ENCODE measurements at places on chromosomes 3 and 15.

- DNase-seq = no peak
These were observed 511.0 kb upstream of the ALCAM start for GRCh38 chr3:104855702-104856101.

- no peak for DNase-seq
These were observed 28.8 kb upstream of the CORO2B start for GRCh38 chr15:68550004-68550403.

DNA sequence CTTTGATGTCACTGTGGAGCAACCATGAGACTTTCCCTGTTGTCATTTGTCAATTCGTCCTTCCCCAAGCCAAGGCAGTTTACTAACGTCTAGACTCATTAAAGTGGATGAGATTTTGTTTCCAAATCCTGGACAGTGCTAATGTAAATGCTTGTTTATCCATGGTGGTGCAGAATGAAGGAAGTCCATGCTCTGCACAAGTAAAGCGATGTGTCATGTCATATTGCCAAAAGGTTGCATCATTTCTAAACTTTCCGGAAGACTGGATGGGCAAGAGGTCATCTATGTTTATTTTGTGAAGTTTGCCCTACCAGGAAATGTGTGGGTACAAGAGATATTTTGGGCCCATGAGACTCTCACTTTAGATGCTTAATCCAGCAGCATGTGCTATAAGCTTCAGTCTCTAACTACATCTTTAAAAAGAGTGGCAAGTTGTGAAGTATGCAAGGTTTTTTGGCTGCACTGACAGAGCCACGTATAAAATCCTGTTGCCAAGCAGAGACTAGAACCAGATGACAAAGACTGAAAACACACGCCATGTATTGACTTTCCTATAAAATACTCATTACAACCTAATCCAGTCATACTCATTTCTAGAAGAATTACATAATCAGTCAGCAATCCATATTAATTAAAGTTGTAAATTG, 72.1 kb upstream of the FNDC3B start:
- no peak for DNase-seq

- DNase-seq = no peak
These were observed 30.1 kb upstream of the ZNF502 start for GRCh38 chr3:44682182-44682896.

DNA sequence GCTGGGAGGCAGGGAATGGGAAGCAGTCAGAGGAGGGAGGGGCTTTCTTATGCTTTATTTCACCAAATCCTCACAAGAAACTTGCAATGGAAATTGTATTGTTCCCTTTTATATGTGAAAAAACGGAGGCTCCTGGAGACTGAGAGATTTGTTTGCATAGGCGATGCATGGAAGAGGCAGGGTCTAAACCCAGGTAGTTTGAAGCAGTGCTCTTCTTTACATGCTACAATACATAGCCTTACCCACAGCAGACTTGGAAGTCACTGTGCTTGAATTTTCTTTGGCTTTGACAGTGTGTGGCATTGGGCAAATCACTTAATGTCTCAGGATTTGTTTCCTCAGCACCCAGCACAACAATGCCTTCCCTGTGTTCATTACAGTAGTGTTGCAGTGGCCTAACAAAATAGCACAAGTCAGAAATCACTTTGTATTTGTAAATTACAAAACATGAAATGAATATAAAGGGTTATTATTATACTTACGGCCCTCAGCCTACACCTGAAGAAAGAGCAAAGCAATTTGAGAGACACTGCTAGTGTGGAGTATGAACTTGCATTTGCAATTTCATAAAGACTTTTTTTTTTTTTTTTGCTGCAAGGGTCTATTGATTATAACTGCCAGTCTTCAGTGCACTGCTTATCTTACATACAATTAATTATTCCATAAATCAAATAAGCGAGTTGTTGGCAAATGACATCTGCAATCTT, 646.4 kb upstream of the KCNMB2 start:
- no peak for DNase-seq

DNA sequence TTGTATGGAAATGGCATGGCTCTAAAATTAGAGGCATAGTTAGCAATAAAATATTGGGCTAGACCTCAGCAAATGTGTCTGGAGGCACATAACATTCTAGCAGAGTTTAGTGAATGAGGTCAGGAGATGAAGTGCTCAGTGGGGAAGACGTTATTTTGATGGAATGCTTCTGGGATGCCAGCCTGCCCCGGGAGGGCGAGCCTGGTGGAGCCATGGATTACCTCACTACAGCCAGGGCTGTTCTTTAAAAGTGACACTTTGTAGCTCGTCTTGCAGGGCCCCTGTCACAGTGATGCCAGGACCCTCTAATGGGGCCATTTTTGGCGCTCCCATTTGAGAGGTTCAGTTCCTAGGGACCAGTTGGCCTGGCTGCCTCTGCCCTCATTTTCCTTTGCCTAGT, 48.5 kb downstream of the PXYLP1 start:
- DNase-seq = no peak

GRCh38 chr3:126888186-126888760, 94.6 kb upstream of the PLXNA1 start:
- DNase-seq = no peak

DNA sequence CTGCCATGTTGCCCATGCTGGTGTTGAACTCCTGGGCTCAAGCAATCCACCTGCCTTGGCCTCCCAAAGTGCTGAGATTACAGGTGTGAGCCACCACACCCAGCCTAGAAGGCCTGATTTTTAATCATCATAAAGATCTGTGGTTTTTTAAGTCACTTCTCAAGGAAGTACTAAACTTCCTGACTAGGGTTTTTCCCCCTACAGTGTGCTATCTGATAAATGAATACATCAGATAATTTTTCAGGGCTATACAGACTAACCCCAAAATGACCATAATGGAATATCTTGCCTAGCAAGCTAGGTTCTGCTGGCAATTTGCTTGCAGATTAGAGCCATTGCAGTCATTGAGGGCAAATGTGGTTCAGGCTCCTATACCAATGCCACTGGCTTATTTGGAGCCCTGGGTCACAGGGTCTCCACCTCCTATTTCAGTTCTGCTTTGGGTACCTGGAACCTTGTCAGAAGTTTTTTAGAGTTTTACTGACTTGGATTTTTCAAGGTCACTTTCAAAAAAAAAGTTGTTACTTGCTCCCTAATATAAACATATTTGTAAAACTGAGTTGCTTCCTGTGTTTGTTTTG, 80.8 kb downstream of the SLC49A4 start:
- no peak for DNase-seq

GRCh38 chr3:31407665-31408064, 125.1 kb upstream of the STT3B start:
- no peak for DNase-seq

- DNase-seq = no peak
These were observed 19.5 kb upstream of the BSN start for GRCh38 chr3:49534581-49535441.

GRCh38 chr3:79517766-79518413, 249.9 kb downstream of the ROBO1 start:
- no peak for DNase-seq

- no peak for DNase-seq
These were observed 8.7 kb upstream of the KY start for GRCh38 chr3:134659391-134660045.

- no peak for DNase-seq
These were observed 118.2 kb downstream of the CADPS start for GRCh38 chr3:62757045-62757444.

- DNase-seq = no peak
These were observed 1.2 kb upstream of the ICE2 start for GRCh38 chr15:60480149-60480548.

DNA sequence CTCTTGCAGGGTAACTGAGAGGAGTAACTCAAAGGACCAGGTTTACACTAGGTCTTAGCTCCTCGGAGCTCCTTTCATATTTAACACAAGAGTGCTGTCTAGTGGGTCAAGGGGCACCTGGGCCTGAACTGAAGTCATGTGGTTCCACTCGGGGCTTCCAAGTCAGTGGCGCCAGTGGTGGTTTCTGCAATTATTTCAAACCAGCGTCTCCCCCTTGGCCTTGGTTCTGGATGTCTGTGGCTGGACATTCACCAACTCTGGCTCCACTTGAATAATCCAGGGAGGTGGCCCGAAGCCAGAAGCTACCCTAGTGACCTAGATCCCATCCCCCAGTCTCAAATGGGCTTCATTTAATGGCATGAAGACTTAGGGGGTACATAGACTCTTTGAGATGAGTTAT, 144.3 kb upstream of the ADAMTS9 start:
- no peak for DNase-seq

DNA sequence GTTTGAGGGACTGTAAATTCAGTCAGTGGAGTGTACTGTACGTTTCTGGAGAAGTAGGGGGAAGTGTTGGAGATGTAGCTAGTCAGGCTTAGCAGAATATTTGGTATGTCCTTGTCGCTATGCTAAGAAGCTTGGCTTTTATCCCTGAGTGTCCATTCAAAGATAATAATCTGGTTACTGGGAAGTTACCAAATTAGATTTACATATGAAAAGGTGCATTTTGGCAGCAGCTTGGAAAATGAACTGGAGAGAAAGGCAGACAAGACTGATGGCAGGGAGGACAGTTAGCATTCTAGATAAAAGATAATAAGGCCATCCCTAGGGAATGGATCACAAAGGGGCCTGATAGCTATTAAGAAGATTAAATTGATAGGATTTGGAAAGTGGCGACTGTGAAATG, 58.7 kb downstream of the P2RY1 start:
- no peak for DNase-seq

GRCh38 chr3:34683851-34684250, 885.4 kb downstream of the PDCD6IP start:
- peak; percentile 7 for DNase-seq

GRCh38 chr15:59373215-59373614, 544 bp upstream of the MYO1E start:
- DNase-seq = no peak

GRCh38 chr3:113953677-113954076, 5.9 kb downstream of the ZDHHC23 start:
- no peak for DNase-seq

DNA sequence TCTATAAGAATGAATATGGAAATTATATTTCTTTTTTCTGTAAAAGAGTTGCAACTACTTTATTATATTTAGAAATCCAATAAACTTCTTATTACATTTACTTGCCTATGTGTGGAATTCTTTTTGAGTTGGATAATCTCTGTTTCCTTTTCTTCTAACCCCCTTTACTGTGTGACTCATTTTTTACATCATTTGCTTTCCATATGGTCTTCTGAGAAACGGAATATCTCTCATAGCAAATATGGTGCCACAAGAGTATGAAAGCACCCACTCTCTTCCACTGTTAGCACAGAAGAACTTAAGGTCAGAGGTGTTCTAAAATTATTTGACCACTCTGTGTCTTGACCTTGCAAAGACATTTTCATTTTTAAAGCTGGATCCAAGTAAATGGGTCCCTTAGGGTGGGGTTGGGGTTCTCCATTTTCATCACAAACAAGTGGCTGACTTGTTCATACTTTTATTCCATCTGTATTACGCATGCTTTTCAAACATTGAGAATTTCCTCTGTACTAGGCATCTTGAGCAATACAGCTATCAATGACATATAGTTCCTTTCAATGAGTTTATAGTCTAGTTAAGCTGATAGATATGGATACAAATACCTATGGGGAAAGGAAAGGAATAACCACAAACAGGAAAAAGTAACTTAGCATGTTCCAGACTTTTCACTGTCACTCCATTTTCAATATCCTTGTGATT, 281.1 kb upstream of the TPRG1 start:
- DNase-seq = no peak

GRCh38 chr3:46209746-46210470, 1.8 kb upstream of the CCR1 start:
- no peak for DNase-seq

DNA sequence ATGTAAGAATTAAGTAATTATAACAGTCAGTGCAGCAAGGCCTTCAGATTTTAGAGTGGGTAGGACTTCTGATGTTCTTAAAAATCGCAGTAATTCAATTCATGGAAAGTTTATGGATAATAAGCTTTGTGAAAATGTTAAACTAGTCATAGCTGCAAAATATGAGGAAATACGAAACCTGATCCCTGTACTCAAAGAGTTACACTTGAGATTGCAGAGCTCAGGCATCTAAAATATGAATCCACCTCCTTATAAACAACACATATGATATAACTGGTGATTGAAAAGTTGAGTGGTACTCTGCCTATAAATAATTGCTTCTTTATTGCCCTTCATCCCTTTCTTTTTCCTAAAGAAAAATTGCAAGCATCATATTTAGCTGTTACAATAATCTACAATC, 473.3 kb downstream of the OTOL1 start:
- no peak for DNase-seq

GRCh38 chr3:194277104-194277785, 73.9 kb downstream of the CPN2 start:
- no peak for DNase-seq

DNA sequence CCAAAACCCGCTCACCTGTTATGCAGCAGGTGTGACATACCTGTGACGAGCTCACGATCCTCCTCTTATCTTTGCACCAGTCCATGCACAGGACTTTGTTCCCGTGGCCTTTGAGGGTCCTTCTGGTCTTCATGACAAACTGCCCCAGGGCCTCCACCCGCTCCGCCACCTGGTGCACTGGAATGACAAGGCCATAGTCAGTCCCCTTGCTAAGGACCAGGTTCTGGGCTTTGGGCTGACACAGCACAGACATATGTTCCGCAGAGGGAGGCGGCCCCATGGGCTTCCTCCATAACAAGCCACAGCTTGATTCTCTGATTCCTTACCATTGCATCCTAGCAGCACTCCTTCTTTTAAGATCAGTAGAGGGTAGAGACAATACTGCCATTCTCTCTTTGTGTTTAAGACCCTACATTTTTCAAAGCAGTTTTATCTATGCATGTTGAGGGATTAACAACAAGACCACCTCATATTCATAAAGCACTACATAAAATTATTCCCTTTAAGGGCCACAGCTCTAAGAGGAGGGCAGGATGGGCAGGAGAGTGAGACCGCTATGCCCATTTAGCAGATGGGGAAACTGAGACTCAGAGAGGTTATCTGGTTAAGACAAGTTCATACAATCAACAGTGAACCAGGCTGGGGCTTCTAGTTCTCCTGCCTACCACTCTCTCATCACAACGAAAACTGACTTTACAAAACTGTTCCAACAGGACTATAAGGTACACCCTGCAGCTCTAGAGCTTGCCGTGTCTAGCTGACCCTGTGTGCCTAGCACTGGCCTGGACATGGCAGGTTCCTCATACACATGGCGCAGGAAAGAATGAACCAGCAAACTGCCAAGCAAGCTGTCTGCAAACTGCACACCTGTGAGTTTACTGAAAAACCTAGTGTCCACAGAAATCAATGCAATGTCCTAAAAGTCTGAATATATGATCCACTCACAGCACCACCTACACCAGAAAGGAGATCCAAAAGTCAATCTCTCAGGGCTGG, 37.0 kb downstream of the GNB5 start:
- no peak for DNase-seq

GRCh38 chr3:151265166-151265565, 13.2 kb downstream of the P2RY14 start:
- no peak for DNase-seq

- no peak for DNase-seq
These were observed 50.8 kb downstream of the SUSD5 start for GRCh38 chr3:33167716-33168336.

- DNase-seq = no peak
These were observed 7.7 kb upstream of the MAP1A start for GRCh38 chr15:43509660-43510199.

All from effector memory CD8-positive, alpha-beta T cell (primary cell).